ENCODE measurements at places on chromosomes 4 and X. TPM values are rescaled to one million over a fixed set of nuclear protein-coding genes. Genes with fewer than 3 reads are reported as not detected.

- no peaks in the 10 kb centered on the region for H3K4me1 ChIP-seq
- H3K27me3 ChIP-seq = no peaks in the 10 kb centered on the region
- H3K27ac ChIP-seq = no peak overlapping the region
- no peak overlapping the region for H3K4me3 ChIP-seq
- no peaks in the 10 kb centered on the region for H3K36me3 ChIP-seq
These were observed 54.5 kb downstream of the ASB9 start for GRCh38 chrX:15215366-15215765.

ANXA10 gene
- polyA plus RNA-seq = not detected

DNA sequence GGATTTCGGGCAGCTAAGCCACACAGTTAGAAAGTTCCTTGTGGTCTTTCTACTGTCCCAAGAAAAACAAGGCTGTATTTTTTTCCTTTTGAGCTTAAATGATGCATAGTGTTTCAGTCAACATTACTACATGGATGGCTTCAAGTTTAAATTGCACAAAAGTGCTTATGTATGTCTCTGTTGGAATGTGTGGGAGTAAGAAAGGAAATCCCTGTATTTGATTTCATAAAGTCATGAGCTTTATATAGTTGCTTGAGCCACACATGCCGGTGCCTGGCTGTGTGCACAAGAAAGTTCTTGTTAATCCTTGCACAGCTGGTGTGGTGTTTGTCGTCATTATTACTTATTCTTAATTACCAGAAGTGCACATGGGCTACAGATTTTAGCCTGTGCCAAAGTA is 262.2 kb downstream of the ARHGAP10 start:
- H3K4me1 ChIP-seq = no peaks in the 10 kb centered on the region
- no peaks in the 10 kb centered on the region for H3K36me3 ChIP-seq
- H3K27ac ChIP-seq = no peak overlapping the region
- H3K27me3 ChIP-seq = no peaks in the 10 kb centered on the region

ASMT gene
- polyA plus RNA-seq = not detected

- no peaks in the 10 kb centered on the region for H3K4me1 ChIP-seq
- H3K36me3 ChIP-seq = no peaks in the 10 kb centered on the region
- no peak overlapping the region for H3K27ac ChIP-seq
- no peak overlapping the region for H3K4me3 ChIP-seq
- no peaks in the 10 kb centered on the region for H3K27me3 ChIP-seq
These were observed 544.0 kb upstream of the AMOT start for GRCh38 chrX:113384628-113385027.

DNA sequence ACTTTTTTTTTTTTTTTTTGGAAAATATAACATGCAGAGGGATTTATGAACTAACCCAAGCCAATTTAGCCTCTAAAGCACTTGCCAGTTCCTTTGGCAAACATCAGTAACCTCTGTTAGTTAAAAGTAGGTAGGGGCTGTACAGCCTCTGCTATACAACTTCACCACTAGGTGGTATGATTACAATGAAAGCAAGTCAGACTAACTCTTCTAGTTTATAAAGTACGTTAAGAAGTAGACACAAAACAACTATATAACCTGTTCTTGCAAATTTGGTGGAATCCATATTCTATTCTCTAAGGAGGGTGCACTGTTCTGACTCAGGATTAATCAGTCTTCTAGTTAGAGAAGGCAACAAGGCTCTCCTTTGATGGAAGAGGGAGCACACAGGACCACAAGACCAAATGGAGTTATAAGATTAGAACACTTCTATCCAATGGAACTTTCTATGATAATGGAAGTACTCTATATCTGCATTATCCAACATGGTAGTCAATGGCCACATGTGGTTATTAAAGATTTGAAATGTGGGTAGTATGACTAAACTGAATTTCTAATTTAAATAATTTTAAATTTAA is 12.8 kb downstream of the AIMP1 start:
- no peaks in the 10 kb centered on the region for H3K27me3 ChIP-seq
- peaks cover 20% of the 10 kb centered on the region for H3K36me3 ChIP-seq
- H3K27ac ChIP-seq = no peak overlapping the region

DNA sequence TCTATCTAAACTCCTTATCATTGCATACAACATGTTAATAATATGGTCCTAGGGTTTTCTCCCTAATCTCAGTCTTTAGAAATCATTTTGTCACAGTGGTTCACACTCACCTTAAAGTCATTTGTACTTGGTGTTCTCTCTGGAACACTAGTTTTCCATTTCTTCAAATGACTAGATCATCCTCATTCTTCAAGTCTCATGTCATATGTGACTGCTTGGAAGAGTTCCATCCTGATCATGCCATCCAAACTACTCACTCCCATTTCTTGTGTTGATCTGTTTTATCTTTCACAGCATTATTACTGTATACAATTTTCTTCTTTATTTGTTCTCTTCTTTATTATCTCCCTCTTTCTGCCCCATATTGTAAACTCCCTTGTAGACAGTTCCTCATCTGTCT is 66.5 kb downstream of the HTR2C start:
- H3K27ac ChIP-seq = no peak overlapping the region
- DNase-seq = no peak
- no peak overlapping the region for H3K4me3 ChIP-seq

DNA sequence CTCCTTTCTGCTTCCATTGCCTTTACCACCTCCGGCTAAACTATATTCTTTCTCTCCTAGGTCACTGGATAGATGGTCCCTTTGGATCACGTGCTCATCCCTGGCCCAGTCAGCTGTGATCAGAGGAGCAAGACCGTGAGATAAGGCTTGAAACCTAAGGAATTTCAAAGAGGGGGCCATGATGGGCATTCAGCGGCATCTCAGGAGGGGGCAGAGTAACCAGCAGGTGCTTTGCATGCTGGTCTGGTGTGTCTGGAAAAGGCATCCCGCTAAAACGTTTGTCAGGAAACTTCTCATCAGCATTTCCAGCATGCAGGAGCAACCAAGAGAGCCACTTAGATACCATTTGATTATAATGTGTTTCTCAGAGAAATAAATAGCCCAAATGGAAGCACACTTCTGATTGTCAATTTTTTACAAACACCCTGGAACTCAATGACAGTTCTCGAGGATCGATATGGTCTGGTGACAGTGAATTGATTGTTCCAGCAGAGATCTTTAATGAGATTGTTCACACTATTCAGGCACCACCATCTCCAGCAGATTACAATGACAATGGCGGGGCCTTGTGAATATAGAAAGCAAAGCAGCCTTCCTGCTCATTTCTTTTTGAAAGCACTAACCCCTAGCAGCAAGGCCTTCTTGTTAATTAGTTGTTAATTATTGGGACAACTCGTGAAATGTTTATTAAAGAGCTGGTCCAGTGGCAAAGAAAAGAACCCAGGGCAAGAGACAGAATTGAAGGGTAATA is 327.1 kb downstream of the PTTG2 start:
- no peak overlapping the region for H3K4me3 ChIP-seq
- DNase-seq = no peak
- no peaks in the 10 kb centered on the region for H3K27me3 ChIP-seq
- no peaks in the 10 kb centered on the region for H3K4me1 ChIP-seq

TRIM60 gene
- polyA plus RNA-seq = not detected

DNA sequence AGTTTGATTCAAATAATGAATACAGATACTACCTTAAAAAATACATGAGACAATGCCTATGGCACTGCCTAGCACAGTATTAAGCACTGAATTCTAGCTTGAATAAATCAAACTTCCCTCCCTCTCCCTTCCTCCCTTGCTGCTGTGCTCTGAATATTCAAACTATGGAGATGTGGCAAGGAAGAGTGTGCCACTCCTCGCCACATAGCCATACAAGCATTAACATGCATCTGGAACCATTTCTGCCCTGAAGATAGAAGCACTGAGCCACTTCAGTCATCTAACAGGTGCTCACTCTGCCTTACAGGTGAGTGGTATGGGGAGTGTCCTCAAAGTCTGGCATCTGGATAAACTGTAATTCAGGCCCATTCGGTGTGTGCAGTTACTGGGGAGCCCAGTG is 276.9 kb downstream of the ARHGAP24 start:
- no peak for DNase-seq
- H3K36me3 ChIP-seq = no peaks in the 10 kb centered on the region
- no peak overlapping the region for H3K27ac ChIP-seq
- H3K27me3 ChIP-seq = no peaks in the 10 kb centered on the region

DCAF4L1 gene
- polyA plus RNA-seq = not detected

GRCh38 chr4:124181039-124181438 is 531.5 kb downstream of the ANKRD50 start:
- no peaks in the 10 kb centered on the region for H3K36me3 ChIP-seq
- H3K27me3 ChIP-seq = no peaks in the 10 kb centered on the region
- no peak overlapping the region for H3K27ac ChIP-seq
- no peak for DNase-seq

SULT1E1 gene
- not detected for polyA plus RNA-seq

DNA sequence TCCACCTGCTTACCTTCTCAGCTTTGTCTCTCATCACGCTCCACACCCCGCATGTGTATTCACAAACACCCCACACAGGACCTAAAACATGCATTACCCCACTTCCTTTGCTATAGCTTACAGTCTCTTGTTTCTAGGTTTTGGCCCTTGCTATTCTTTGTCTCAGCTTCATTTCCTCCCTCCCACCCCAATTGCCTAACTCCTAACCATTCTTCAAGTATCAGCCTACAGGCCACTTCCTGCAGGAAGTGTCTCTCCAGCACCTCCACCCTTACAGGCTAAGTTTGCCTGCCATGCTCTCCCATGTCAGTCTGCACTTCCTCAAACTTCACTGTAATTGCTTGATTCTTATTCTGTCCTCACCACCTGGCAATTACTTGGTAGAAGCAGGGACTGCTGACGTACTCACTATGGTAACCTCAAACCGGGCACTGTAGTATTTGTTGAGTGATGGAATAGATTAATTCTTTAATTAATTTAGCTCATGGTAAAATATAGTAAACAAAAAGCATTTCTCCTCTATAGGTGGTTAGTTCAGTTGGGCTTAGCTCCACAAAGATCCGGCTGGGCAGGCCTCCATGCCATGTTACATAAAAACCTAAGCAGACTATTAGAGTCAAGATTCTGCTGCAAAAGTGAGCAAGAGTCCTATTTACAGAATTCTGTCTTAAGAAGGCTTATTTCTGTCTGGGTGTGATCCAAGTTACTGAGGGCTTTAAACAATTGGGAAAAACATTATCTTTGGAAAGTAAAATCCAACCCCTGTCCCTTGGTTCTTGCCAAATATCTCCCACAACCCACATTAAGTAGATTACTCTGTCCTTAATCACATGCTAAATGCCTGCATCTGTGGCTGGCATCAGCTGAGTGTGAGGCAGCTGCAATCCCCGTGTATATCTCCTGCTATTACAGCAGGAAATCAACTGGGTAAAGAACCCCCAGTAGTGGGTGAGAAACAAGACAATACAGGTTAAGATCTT is 124.7 kb upstream of the CPEB2 start:
- H3K27me3 ChIP-seq = no peaks in the 10 kb centered on the region
- H3K27ac ChIP-seq = no peak overlapping the region
- DNase-seq = no peak

GRCh38 chrX:104288961-104289360 is 34.2 kb upstream of the ESX1 start:
- no peak overlapping the region for H3K27ac ChIP-seq
- H3K4me3 ChIP-seq = no peak overlapping the region
- no peak for DNase-seq
- no peaks in the 10 kb centered on the region for H3K36me3 ChIP-seq

GRCh38 chr4:25182937-25183336 is 22.7 kb upstream of the SEPSECS start:
- H3K27me3 ChIP-seq = no peaks in the 10 kb centered on the region
- no peak for DNase-seq
- no peaks in the 10 kb centered on the region for H3K36me3 ChIP-seq
- H3K4me1 ChIP-seq = peaks cover 4% of the 10 kb centered on the region

TLR10 gene
- polyA plus RNA-seq = 0.14 TPM
